DMS79 (cell line): ENCODE measurements at places on chromosomes 7 and 10.

DNA sequence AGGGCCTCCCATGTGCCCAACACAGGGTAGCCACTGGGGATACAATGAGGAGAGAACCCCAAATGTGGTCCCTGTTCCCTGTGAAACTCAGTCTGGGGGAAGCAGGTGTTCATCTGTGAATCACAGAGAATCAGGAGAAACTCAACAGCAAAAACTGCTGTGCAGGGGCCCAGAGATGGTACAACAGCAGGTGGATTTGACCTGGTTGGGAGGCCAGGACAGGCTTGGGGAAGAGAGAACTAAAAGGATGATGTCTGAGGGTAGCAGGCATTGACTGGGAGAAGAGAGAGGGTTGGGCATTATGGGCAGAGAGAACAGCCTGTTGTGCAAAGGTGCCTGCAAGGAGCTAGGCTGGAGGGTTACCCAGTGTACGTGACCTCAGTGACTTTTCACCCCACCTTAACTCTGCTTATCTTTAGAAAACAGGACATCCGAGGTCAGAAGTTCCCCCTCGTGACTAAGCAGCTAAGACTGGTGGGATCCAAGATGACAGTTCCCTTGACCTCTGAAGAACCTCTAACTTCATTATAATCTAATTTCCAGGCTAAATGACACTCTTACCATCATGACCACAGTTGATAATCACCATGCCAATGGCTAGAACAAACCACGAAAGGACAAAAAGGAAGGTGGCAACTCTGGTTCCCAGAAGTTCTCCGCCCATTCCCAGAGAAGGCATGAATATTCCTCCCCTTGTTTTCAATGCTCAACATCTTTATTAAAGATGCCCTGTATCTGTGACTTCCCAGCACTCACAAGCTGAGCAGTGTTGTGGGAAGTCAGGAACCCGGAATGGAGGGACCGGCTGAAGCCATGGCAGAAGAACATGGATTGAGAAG lies 5.1 kb upstream of the ADAMTS14 start:
- no peak for DNase-seq

DNA sequence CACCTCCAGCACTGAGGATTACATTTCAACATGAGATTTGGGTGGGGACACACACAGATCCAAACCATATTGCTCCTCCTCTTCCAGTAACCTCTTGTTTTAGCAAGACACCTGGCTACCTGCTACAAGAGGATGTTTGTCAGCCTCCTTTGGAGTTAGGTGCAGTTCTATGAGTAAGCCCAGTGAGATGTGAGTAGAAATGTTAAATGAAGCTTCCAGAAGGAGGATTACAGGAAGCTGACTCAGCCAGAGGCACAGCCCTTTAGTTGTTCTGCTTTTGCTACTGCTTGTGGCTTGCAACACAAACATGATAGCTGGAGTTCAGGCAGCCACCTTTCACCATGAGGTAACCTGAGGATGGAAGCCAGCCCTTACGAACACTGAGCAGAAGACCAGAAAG lies 382.7 kb upstream of the RNF32 start:
- no peak for DNase-seq

- no peak for DNase-seq
Measured at GRCh38 chr7:54259185-54259584, 283.0 kb upstream of the VSTM2A start.

- DNase-seq = no peak
Measured at GRCh38 chr10:70866424-70866823, 21.9 kb downstream of the PCBD1 start.

DNA sequence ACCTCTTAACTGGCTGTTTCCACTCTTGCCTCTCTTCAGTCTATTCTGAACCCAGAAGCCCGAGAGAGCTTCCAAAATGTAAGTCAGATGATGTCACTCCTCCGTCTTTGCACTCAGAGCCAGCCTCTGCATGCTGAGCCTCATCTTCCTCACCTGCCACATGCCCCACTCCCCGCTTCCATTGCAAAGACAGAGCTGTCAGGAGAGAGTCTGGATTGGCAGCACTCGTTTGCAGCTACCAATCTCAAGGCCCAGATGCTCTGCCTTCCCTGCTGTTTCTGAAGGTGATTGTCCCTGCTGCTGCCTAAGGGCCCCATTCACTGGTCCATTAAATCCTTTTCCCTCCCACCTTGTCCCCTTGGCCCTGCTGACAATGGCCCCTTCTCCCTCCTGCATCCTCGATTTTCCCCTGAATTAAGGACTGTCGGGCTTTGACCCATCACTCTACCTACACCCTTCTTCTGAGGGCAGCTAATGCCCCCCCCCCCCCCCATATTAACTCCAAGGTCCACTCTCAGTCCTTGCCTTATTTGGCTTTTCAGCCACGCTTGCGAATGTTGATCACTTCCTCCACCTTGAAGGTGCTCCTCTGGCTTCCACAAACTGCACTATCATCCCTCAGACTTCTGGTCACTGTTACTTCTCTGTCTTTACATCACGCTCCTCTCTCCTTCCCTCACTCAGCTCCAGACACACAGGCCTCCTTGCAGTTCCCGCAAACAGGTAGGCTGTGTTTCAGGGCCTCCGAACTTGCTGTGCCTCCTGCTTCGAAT lies 98.5 kb downstream of the CHN2 start:
- no peak for DNase-seq

DNA sequence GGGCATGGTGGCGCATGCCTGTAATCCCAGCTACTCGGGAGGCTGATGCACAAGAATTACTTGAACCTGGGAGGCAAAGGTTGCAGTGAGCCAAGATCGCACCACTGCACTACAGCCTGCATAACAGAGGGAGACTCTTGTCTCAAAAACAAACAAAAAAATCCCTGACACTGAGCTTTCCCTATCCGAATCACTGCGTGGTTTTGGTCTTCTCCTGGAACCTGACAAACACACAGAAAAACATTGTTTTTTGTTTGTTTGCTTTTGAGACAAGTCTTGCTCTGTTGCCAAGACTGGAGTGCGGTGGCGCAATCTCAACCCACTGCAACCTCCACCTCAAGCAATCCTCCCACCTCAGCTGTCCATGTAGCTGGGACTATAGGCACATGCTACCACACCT lies 50.4 kb upstream of the PTPRN2 start:
- DNase-seq = no peak

DNA sequence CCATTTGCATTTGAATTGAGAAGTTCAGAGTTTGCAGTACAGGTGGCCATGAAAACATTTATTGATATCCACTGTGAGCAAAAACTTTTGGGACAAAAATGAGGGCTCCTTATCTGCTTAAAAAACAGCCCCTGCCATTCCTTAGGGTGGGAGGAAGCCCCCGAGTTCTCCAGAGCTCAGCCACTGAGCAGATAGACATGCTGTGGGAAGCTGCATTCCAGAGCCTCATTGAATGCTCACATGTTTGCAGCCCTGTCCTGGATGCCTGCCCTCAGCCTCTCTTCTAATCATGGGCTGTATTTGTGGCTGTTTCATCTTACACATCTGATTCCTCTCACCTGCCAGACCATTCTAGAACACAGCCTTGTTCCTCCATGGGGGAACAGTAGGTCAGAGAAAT lies 33.3 kb downstream of the PLPP4 start:
- DNase-seq = no peak

GRCh38 chr7:157388301-157388700 lies 51.5 kb downstream of the DNAJB6 start:
- DNase-seq = no peak

DNA sequence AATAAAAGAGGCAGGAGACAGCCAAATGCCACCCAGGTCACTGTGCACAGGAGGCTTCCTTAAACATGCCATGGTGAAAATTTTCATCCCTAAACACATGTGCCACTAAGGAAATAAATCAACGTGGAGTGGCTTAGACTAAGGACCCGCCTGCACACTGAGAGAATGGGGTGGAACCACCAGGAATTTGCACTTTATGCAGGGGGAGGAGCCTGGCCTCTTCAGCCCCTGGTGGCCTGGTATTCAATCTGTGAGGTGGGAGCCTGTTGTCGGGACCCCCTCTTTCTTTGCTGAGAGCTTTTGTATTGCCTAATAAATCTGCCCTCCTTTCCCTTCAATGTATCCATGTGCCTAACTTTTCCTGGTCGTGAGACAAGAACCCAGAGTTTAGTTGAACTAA lies 204.6 kb upstream of the NRP1 start:
- DNase-seq = no peak

DNA sequence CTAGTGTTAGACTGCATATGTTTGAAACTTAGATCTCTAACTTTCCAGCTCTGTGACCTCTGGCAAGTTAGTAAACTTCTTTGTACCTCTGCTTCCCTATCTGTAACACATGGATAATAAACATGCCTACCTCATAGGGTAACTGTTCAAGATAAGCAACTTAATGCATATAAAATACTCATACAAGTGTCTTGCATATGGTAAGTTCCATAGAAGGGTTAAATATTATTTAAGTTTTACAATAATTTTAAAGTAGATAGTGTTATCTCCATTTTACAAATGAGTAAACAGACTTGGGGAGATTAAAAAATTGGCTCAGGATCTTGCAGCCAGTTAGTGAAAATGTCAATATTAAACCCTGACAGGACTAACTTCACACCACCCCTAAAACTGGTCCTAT lies 30.1 kb upstream of the CD36 start:
- DNase-seq = no peak

GRCh38 chr7:28435732-28436378 lies 23.5 kb downstream of the CREB5 start:
- no peak for DNase-seq

- no peak for DNase-seq
Measured at GRCh38 chr10:112952282-112953173, 2.5 kb downstream of the TCF7L2 start.

GRCh38 chr7:74586258-74587175 lies 71.0 kb upstream of the GTF2I start:
- DNase-seq = no peak

DNA sequence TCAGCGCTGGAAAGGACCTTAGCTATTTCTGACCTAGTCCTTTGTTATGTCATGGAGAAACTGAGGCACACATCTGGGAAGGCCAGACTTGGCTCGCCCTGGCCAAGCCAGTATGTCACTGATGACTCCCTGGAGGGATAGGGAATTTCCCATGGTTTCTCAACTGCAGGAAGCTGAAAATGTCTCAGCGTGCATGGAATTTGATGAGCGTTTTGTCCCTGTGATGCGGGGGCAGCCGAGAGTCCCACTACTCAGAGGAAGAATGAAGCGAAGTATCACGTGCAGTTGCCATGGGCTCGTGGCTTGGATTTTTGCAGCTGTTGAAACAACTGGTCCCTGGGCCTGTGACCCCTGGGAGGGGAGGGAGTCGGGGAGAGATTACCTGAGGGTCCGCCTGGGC lies 44.8 kb downstream of the CLIP2 start:
- no peak for DNase-seq

DNA sequence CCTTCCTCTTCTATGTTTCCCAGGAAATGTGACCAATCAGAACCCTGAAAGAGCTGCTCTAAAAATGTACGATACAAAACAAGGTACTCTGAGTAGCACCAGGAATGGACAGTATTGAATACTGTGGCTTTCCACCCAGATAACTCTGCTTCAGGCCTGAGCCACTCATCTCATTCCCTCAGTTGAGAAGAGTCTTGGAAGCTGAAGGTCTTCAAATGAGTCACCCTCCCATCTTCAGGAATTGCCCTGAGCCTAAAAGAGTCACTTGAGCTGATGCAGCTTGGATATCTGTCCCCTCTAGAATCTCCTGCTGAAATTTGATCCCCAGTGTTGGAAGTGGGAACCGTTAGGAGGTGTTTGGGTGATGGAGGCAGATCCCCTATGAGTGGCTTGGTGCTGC lies 210.4 kb downstream of the DGKI start:
- no peak for DNase-seq

- no peak for DNase-seq
Measured at GRCh38 chr10:80611481-80612185, 73.9 kb downstream of the SH2D4B start.

DNA sequence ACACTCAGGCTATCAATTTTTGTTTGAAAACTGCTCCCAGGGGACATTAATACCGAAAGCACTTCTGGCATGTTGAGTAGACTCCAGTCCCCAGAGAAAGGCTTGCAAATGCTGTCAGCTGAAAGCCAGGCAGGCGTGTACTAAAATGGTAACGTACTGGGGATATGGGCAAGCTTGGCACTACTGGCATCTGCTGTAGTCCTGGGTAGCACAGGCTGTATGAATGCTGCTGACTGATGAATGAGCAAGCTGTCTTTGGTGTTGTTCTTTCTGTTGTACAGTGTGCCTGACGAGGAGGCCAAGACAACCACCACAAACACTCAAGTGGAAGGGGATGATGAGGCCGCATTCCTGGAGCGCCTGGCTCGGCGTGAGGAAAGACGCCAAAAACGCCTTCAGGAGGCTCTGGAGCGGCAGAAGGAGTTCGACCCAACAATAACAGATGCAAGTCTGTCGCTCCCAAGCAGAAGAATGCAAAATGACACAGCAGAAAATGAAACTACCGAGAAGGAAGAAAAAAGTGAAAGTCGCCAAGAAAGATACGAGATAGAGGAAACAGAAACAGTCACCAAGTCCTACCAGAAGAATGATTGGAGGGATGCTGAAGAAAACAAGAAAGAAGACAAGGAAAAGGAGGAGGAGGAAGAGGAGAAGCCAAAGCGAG lies 53.5 kb upstream of the AGBL3 start:
- DNase-seq = no peak

DNA sequence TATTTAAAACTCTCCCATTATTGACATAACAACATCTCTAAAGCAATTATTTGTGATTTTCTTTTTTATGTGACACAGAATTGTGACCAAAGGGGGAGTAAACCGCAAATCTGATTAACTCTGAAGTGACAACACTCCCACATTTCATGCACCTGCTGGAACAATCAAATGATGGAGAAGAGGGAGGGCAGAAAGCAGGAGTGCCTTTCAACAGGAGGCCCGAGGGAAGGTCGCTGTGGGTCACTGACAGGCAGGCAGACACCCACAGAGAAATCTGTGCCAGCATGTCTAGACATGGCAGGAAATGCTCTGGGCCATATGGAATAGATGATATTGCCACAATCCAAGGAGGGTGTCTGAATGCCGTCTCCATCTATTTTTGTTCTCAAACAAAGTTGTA lies 247.3 kb downstream of the DOCK4 start:
- peak; percentile 83 for DNase-seq

GRCh38 chr10:86648704-86649427 lies 5.5 kb upstream of the OPN4 start:
- DNase-seq = peak; percentile 16

DNA sequence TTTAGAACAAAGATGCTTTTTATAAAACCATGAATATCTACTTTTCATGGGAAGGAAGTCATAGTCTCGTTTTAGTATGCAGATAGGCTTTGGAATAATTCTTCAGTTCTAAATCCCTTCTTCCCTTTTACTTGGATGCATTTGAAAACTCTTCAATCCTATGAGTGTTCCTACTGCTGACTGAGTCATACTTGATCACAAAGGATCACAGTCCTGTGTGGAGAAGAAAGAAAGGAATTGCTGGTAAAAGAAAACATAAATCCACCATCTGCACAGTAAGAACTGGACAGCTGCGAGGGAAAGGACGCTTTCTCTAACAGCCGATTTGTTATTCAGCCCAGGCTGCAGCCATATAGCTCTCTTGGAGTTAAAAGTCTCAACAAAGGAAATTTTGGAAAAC lies 209.9 kb downstream of the SEMA3E start:
- no peak for DNase-seq

DNA sequence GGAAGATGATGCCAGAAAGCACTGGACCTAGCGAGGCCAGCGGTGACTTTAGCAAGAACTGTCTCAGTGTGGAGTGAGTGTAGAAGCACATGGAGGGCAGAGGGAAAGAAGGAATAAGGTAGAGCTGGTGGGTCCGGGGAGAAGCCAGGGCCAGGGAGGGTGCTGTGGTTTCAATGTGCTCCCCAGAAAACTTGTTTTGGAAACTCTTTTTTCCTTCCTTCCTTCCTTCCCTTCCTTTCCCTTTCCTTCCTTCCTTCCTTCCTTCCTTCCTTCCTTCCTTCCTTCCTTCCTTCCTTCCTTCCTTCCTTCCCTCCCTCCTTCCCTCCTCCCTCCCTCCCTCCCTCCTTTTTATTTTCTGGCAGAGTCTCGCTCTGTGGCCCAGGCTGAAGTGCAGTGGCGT lies 5.5 kb upstream of the RARRES2 start:
- no peak for DNase-seq
